ENCODE measurements at places on chromosomes 7 and 10. TPM values are rescaled to one million over a fixed set of nuclear protein-coding genes. Genes with fewer than 3 reads are reported as not detected.

TEX47 gene
- total RNA-seq = not detected

HIBADH gene
- 22.0 TPM for total RNA-seq

INSYN2A gene
- total RNA-seq = not detected

CALN1 gene
- total RNA-seq = not detected

KIFBP gene
- 21.4 TPM for total RNA-seq

STEAP1B gene
- not detected for total RNA-seq

KCND2 gene
- not detected for total RNA-seq

CALCR gene
- not detected for total RNA-seq

SP8 gene
- total RNA-seq = not detected

SMNDC1 gene
- total RNA-seq = 53.6 TPM

TAS2R16 gene
- total RNA-seq = not detected

CTNNA3 gene
- not detected for total RNA-seq

ZNF853 gene
- 3.4 TPM for total RNA-seq

AKR1C4 gene
- total RNA-seq = not detected

GSTO2 gene
- total RNA-seq = 1.6 TPM

DCLRE1C gene
- 16.4 TPM for total RNA-seq

SH2B2 gene
- 2.5 TPM for total RNA-seq

TSPAN33 gene
- total RNA-seq = 19.2 TPM

C1GALT1 gene
- 43.4 TPM for total RNA-seq

IFT22 gene
- total RNA-seq = 10.5 TPM

SMKR1 gene
- 9.0 TPM for total RNA-seq

DLD gene
- total RNA-seq = 114 TPM

FAM221A gene
- total RNA-seq = 6.5 TPM

PVRIG gene
- total RNA-seq = 22.4 TPM

TPST1 gene
- 1.5 TPM for total RNA-seq

DEPP1 gene
- 0.27 TPM for total RNA-seq

TBX20 gene
- not detected for total RNA-seq

SPDYE6 gene
- total RNA-seq = not detected

PKD2L1 gene
- not detected for total RNA-seq

CRYGN gene
- not detected for total RNA-seq

LAMB1 gene
- total RNA-seq = not detected

TRIM50 gene
- total RNA-seq = not detected

FAM25A gene
- not detected for total RNA-seq

CCDC172 gene
- not detected for total RNA-seq

CAMK2G gene
- total RNA-seq = 15.8 TPM

OR6V1 gene
- total RNA-seq = not detected

PTF1A gene
- not detected for total RNA-seq

PRKG1 gene
- not detected for total RNA-seq

PRR15 gene
- total RNA-seq = not detected

MACC1 gene
- total RNA-seq = 0.70 TPM

ZEB1 gene
- 35.2 TPM for total RNA-seq

MACROH2A2 gene
- 3.1 TPM for total RNA-seq

MOGAT3 gene
- total RNA-seq = not detected

CTBP2 gene
- 1.2 TPM for total RNA-seq

TMEM140 gene
- 2.8 TPM for total RNA-seq

PIP gene
- not detected for total RNA-seq

All from activated CD8-positive, alpha-beta memory T cell treated with anti-CD3 and anti-CD28 coated beads for 36 hours (primary cell).